ENCODE measurements at places on chromosomes 13 and 19. TPM values are rescaled to one million over a fixed set of nuclear protein-coding genes. Genes with fewer than 3 reads are reported as not detected.

GRCh38 chr19:1655131-1655981 lies 2.9 kb upstream of the TCF3 start:
- no peak for DNase-seq

GRCh38 chr13:21450936-21451335 lies 8.2 kb downstream of the ZDHHC20 start:
- DNase-seq, result no peak

GRCh38 chr13:32001154-32001768 lies 30.3 kb upstream of the FRY start:
- DNase-seq, result no peak

- DNase-seq, result no peak
These were observed 84.6 kb upstream of the MTIF3 start for GRCh38 chr13:27534981-27535380.

DNA sequence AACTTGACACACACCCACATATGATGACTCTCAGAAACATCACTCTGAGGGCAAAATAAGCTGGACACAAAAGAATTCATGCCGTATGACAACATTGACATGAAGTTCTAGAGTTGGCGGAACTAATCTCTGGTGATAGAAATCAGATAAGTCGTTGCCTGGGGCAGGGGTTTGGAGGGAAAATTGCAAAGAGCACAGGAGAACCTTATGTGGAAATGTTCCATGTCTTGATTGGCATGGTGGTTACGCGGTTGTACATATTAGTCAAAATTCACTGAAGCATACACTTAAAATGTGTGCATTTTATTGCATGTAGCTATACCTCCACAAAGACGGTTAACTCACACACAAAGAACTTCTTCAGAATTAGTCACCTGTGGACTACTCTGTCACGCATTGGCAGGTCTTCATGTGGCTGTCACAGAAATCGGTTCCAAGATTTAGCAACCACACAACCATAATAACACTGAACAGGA lies 137.8 kb upstream of the GJB6 start:
- DNase-seq, result no peak

Gene CCL25
- not detected for total RNA-seq

Gene ZSWIM4
- 19.9 TPM for total RNA-seq

Gene LILRB1
- not detected for total RNA-seq

Gene IL12RB1
- total RNA-seq, result not detected

Gene FLT1
- total RNA-seq, result not detected

Gene ZNF101
- total RNA-seq, result 16.2 TPM
